ENCODE measurements at places on chromosomes 5 and 9.

- DNase-seq: no peak
Measured at GRCh38 chr9:70121818-70122436, 78.3 kb downstream of the MAMDC2 start.

DNA sequence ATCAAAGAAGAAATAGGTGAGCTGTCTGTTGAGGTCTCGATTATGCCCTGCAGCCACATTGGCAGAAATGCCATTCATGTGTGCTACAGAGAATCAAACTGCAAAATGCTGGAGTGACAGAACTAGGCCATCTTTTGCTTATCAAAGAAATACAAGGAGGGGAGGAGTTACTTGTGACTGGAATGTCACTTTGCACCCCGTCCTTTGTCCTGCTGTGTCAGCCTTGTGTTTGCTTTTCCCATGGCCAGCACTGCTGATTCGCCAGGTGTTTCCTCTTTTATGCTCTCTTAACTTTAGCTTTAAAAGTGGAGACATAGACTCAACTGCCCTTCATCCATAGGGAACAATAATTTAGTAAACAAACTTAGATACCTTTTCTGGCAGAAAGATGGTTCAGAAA is 54.3 kb downstream of the SLC46A2 start:
- no peak for DNase-seq

DNA sequence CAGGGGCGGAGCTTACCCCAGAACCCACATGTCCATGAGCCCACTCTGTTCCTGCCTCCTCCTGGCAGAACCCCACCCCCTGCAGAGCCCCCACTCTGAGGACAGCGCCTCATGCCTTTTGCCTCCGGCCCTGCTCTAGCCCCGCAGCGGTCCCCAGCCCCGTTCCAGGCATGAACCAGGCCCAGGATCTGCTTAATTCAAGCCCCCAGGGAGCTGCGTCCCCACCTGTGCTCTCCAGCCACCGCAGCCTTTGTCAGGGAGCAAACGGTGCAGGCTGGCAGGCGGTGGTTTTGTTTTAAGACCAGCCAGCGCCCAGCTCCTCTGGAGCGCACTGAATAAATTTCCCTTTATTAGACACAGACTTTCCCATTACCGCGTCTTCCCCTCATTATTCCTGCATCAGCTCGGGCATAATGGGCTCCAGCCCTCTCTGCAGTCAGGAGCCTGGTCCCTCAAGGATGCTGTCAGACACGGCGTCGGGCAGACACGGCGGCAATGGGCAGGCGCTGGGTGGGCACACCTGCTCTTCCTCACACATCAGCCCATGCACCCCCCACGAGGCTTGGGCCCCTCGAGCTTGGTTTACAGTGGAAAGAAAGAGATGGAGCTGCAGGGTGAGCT is 137.6 kb downstream of the OLFM1 start:
- no peak for DNase-seq

DNA sequence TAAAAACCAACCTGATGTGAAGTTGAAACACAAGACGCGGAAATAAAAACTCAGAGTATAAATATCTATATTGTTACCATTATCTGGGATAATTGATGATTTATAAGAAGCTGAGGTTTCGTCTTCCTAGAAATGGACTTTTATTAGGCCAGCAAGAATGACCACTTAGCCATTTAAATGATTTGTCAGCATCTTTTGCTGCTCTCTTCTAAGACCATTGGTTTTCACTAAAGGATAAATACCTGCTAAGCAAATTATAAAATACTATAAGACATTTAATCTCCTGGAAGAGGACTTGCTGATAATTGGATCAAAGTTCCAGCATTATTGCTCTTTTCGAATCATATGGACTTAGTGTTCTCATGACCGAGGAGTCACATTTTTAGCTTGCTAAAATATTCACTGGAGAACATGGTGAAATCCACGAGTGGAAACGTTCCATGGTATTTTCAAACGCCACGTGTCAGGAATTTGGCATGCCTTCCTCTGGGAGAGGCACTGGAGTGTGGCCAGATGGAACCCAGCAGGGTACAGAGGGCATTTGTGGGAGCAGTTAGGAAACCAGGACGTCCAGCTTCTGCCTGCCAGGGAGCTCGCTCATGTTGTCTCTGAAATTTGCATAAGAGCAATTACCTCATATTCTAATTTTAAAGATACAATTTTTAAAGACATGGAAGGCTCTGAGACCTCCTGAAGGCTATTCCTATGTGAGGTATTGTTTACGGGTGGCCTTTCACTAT is 43.1 kb downstream of the TNFAIP8 start:
- DNase-seq: no peak

DNA sequence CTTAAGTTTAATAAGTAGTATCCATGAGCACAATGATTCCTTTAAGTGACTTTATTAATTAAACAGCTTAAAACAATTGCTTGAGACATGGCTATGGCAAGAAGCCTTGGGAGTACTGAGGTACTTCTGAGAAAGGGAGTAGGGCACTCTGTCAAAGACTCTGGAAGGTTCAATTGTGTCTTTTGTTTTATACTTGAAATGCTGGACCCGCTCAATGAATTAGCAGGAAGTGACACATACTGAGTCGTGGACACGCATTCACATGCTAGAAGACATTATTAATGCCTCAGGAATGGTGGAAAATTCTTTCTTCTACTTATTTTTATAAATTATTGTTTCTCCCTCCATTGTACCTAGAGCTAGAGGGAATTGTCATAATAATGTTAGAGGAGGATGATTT is 347.3 kb upstream of the ZNF608 start:
- DNase-seq: peak; percentile 40

GRCh38 chr5:111555760-111556159 is 43.4 kb upstream of the STARD4 start:
- DNase-seq: no peak

GRCh38 chr5:1118231-1118698 is 6.4 kb upstream of the SLC12A7 start:
- DNase-seq: no peak

DNA sequence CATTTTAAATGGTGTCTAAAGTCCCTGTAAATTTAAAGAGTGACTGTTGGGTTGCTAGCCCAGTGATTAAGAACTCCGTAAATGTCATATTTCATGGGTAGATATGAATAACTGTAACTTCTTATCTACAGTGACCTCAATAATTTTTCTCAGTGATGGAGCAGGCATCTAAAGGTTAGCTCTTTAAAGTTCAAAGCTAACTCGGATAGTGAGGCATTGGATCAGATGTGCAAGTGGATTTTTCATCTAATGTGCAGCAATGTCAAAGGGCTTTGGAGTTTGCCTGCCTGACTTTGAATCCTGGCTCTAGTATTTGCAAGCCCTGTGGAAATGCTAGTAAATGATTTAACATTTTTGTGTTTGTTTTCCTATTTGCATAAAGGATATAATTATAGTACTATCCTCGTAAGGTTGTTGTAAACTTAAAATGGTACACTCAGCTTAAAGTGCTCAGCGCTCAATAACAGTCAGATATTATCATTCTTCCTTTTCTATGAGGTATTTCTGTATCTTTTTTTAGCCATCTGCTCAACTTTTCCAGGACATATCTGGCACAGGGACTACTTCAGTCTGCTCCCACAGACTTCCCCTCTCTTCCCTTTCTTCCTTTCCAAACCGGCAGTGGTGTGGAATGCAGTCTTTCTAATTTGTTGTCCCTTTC is 163.7 kb upstream of the ELL2 start:
- no peak for DNase-seq

DNA sequence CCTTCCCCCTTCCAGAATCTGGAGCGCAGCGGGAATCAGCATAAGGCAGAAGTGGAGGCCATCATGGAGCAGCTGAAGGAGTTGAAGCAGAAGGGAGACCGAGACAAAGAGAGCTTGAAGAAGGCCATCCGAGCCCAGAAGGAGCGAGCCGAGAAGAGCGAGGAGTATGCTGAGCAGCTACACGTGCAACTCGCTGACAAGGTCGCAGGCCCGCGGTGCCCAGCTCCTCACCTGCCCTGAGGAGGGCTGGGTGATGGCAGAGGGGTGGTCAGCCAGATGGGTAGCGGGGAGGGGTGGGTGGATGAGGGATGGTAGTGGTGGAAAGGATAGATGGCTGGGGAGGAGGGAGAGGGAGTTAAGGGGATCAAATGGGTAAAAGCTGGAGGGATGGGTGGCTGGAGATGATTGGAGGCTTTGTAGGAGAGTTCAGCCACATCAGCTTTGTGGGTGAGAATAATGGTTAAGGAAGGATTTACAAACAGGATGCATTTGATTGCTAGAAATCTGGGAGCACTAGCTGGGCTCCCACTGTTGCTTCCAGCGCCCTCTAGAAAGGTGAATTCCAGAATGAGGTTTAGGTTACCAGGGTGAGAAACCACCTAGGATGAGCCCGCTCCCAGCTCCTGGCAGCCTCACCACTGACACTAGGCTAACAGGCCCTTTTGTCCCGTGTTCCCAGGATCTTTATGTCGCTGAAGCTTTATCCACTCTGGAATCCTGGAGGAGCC is 19.7 kb upstream of the GLE1 start:
- DNase-seq: no peak

- peak; percentile 77 for DNase-seq
Measured at GRCh38 chr5:179553875-179554274, 3.5 kb downstream of the RUFY1 start.

- DNase-seq: no peak
Measured at GRCh38 chr9:135985459-135985774, 24.2 kb upstream of the UBAC1 start.

Measured in H54 (cell line).